ENCODE measurements at places on chromosomes 11 and 22. TPM values are rescaled to one million over a fixed set of nuclear protein-coding genes. Genes with fewer than 3 reads are reported as not detected.
A peak's percentile ranks its signal among the peaks of the same experiment; 100 is the strongest.

GRCh38 chr11:24622262-24622661 lies 125.4 kb downstream of the LUZP2 start:
- H3K27ac ChIP-seq: no peak overlapping the region
- no peak overlapping the region for H3K4me3 ChIP-seq
- no peaks in the 10 kb centered on the region for H3K27me3 ChIP-seq
- no peaks in the 10 kb centered on the region for H3K4me1 ChIP-seq

- H3K27me3 ChIP-seq: peaks cover 6% of the 10 kb centered on the region
- H3K4me1 ChIP-seq: no peaks in the 10 kb centered on the region
- DNase-seq: no peak
- H3K27ac ChIP-seq: no peak overlapping the region
- H3K36me3 ChIP-seq: no peaks in the 10 kb centered on the region
Measured at GRCh38 chr11:2256951-2257700, 13.3 kb downstream of the ASCL2 start.

DNA sequence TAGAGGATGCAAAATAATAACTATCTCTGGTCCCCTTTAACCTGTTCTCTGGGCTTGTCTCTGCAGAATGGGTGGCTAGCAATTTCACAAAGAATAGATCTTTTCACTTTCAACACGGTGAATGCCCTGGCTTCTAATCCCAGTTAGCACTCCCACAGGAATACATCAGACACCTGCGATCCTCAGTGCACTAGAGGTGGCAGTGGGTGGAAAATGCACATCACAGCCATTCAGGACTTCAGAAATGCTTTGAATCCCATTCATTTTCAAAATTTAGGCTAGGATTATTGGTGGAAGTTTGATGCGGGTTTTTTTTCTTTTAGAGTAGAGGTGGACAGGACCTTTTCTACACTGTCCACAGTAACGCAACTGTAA lies 55.1 kb downstream of the OPCML start:
- H3K27ac ChIP-seq: no peak overlapping the region
- peaks cover 3% of the 10 kb centered on the region for H3K27me3 ChIP-seq
- DNase-seq: no peak
- H3K4me1 ChIP-seq: no peaks in the 10 kb centered on the region
- H3K36me3 ChIP-seq: no peaks in the 10 kb centered on the region

DNA sequence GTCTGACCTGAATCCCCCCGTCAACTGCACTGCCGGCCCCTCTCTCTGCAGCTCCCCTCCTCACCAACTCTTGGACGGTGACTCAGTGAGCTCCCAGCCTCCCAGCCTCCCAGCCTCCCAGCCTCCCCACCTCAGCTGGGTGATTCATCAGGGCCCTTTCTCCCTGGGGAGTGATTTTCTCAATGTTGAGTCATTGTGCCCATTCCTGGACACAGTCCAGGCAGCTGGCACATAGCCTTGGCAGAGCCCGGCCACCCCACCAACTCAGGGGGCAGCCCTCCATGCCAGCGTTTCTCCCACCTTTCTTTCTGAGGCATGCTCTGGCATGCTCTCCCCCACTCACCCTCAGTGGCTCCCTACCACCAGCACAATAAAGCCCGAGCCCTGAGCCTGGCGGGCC lies 30.7 kb downstream of the PDE2A start:
- H3K4me3 ChIP-seq: no peak overlapping the region
- DNase-seq: no peak
- no peak overlapping the region for H3K27ac ChIP-seq
- peaks cover 15% of the 10 kb centered on the region for H3K4me1 ChIP-seq
- H3K27me3 ChIP-seq: no peaks in the 10 kb centered on the region

DNA sequence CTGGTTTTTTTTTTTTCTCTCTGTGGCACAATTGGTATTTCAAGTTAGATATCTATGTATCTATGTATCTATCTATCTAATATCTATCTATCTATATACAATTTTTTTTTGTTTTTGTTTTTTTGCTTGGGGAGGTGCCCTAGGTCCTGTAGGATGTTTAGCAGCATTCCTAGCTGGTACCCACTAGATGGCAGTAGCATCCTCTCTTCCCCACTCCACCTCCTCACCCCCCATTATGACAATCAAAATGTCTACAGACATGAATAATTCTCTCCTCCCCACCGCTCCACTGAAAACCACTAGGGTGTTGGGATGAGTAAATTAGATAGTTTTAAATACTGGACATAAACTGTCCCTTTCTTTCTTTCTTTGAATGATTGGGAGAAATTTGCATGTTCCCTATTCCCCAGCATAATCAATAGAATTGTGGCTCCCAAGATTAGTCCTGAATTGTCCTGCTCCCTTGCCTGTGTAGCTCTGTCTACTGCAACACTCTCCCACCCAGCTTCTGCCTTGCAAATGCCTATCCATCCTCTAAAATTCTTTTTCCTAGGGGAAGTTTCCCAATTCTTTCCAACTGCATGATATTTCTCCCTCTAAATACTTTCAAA lies 1152.4 kb downstream of the LRRC4C start:
- no peak overlapping the region for H3K27ac ChIP-seq
- no peaks in the 10 kb centered on the region for H3K27me3 ChIP-seq
- no peaks in the 10 kb centered on the region for H3K4me1 ChIP-seq
- no peak for DNase-seq

DNA sequence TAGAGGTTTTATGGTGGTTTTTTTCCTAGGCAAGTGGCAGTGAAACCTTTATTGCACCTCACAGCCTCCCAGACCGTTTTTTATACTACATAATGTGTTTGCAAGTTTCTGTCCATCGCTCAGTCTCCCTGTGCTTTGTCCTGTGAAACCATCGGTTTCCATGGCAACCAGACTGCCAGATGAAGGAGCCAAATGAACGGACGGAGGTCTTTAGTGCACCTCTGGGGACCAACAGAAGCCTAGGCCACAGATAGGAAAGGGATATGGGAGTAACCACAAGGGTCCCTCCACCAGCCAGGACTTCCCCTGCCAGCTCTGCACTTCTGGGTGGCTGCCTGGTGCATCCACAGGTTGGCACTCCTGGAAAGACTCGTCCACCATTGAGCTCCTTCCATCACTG lies 165.0 kb downstream of the CHST1 start:
- H3K36me3 ChIP-seq: no peaks in the 10 kb centered on the region
- no peaks in the 10 kb centered on the region for H3K4me1 ChIP-seq
- H3K27me3 ChIP-seq: no peaks in the 10 kb centered on the region
- DNase-seq: no peak
- no peak overlapping the region for H3K27ac ChIP-seq

DNA sequence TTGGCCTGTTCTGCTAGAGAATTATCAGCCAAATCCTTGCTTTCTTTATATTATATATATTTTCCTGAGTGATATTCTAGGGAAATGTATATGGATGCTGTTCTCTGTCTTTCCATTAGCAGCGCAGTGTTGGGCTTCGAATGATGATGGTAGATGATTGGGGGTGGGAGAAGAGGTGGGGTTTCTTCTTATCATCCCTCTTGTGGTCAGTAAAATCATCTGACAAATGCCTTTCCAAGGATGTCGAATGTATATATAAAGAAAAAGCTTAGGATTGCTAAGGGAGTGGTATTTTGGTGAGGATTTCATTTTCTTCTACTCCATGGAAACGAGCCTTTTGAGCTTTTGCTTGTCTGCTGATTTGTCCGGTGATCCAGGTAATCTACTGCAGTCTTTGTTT lies 48.9 kb downstream of the ARHGEF12 start:
- no peaks in the 10 kb centered on the region for H3K27me3 ChIP-seq
- DNase-seq: no peak
- peaks cover 58% of the 10 kb centered on the region for H3K4me1 ChIP-seq

Gene CDC42EP1
- total RNA-seq: 48.3 TPM

GRCh38 chr22:32407312-32407711 lies 4.7 kb downstream of the RTCB start:
- H3K4me3 ChIP-seq: no peak overlapping the region
- H3K4me1 ChIP-seq: no peaks in the 10 kb centered on the region
- no peaks in the 10 kb centered on the region for H3K27me3 ChIP-seq

Gene MGAT3
- 4.5 TPM for total RNA-seq

Gene SYTL2
- total RNA-seq: 5.6 TPM

Gene PKNOX2
- 4.1 TPM for total RNA-seq

- DNase-seq: no peak
- no peaks in the 10 kb centered on the region for H3K27me3 ChIP-seq
- no peak overlapping the region for H3K4me3 ChIP-seq
- H3K27ac ChIP-seq: no peak overlapping the region
Measured at GRCh38 chr22:42985531-42985905, 29.4 kb downstream of the PACSIN2 start.

DNA sequence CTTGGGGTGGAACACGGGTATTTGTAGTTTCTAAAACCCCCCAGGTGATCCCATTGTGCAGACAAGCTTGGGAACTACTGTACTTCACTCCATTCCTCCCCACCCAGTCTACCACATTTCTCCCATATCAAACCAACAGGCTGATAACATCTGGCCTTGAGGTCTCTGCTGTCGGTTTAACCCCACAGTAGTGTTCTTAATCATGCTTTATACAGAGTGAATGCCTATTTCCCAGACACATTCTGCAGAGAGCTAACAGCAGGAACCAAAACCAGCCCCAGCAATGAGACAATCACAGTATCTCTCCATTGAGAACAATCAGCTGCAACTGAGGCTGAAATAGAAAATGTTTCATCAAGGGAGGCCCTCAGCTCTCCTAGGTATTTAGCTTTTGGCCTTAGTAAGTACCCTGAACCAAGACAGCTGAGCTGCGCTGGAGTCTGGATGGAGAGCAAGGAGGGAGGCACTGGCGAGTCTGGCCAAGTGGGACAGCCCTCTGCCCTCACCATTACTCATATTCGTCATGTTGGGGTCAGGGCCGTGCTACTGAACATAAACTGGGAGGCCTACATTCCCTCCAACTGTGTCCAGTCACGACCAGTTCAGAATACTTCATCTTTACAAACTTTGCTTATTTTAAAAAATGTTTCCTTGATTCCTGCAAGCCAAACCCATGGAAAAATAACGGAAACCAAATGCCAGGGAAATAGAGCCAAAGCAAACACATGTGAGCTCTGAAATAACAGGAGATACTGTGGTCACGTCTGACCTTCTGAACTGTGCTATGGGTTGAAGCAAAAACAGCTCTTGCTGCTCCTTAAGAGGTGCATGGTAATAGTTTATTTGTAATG lies 81.0 kb downstream of the CCDC34 start:
- H3K4me1 ChIP-seq: peaks cover 9% of the 10 kb centered on the region
- peak; percentile 38 for DNase-seq
- peak overlapping the region; percentile 5 for H3K27ac ChIP-seq
- H3K36me3 ChIP-seq: no peaks in the 10 kb centered on the region
- H3K4me3 ChIP-seq: no peak overlapping the region
- H3K27me3 ChIP-seq: no peaks in the 10 kb centered on the region

DNA sequence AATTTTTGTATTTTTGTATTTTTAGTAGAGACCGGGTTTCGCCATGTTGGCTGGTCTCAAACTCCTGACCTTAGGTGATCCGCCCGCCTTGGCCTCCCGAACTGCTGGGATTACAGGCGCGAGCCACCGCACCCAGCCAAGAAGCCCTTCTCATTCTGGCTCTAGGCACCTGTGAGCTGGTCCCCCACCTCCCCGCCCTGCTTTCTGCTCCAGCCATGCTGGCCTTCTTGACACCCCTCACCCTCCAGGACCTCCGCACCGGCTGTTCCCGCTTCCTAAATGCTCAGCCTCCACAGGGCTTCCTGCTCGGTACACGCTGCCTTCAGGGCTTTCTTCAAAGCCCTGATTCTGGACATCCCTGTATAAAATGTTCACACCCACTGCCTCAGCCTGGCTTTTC lies 5.5 kb upstream of the FXYD2 start:
- no peak overlapping the region for H3K27ac ChIP-seq
- peak; percentile 7 for DNase-seq
- peaks cover 19% of the 10 kb centered on the region for H3K36me3 ChIP-seq
- peaks cover 59% of the 10 kb centered on the region for H3K4me1 ChIP-seq
- H3K27me3 ChIP-seq: no peaks in the 10 kb centered on the region

DNA sequence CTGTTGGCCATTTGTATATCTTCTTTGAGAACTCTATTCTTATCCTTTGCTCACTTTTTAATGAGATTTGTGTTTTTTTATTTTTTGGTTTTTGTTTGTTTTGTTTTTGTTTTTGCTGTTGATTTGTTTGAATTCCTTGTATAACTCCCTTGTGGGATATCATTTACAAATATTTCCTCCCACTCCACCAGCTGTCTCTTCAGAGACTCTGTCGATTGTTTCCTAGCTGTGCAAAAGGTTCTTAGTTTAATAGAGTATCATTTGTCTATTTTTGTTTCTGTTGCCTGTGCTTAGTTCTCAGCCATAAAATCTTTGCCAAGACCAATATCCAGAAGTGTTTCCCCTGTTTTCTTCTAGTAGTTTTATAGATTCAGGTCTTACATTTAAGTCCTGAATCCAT lies 82.4 kb downstream of the ARHGAP32 start:
- no peaks in the 10 kb centered on the region for H3K4me1 ChIP-seq
- no peak overlapping the region for H3K27ac ChIP-seq
- H3K36me3 ChIP-seq: no peaks in the 10 kb centered on the region
- no peak overlapping the region for H3K4me3 ChIP-seq
- DNase-seq: no peak
- H3K27me3 ChIP-seq: no peaks in the 10 kb centered on the region

Gene SLC22A6
- total RNA-seq: not detected

DNA sequence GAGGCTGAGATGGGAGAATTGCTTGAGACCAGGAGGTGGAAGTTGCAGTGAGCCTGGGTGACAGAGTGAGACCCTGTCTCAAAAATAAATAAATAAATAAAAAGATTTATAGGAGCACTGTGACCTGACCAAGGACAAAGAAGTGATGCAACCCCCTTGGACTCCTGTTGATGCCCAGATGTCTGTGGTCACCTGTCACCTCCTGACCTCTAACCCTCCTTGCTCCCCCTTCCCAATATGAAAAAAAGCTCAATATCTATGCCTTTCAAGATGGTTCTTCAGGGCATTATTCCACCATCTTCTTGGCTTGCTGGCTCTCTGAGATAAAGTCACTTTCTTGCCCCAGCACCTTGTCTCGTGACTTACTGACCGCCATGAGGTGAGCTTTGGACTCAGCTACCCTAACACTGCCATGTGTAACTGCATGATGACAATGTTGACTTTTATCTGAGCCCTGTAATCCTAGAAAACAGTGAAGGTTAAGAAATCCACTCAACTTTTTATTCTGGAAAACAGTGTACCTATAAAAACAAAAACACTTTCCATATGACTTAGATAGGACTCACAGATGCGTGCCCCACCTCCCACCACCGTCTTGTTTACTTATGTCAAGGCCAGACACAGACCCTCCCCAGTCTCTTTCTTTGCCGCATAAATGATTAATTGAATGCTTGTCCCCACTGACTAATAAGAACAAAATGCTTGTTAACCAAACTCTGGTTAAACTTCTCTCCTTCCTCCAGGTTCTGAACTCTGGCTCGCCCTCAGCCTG lies 360.5 kb downstream of the BUD13 start:
- no peaks in the 10 kb centered on the region for H3K4me1 ChIP-seq
- H3K27ac ChIP-seq: no peak overlapping the region

Data from heart right ventricle (tissue), 16 donors.